ENCODE measurements at places on chromosomes 5 and 9.

GRCh38 chr5:76483433-76483832 lies 80.3 kb downstream of the IQGAP2 start:
- no peak for DNase-seq

DNA sequence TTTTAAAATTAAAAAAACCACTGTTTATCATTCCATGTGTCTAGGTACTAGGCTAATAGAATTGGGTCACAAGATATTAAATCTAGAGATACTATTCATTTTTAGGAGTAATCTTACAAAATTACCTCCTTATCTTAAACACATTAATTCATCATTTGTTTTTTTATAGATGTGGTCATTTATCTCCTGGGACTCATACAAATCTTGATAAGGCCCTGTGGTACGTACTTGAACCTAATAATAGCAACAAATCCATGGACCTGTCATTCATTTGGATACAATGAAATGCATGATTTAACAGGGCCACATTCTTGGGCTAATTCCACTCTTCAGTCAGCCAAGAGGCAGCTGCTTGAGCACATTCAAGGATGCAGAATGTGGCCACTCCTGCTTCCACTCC lies 66.4 kb upstream of the MARCHF11 start:
- no peak for DNase-seq

GRCh38 chr5:131182839-131183238 lies 12.1 kb downstream of the LYRM7 start:
- DNase-seq = no peak

- no peak for DNase-seq
Measured at GRCh38 chr9:85554349-85554748, 187.4 kb downstream of the AGTPBP1 start.

DNA sequence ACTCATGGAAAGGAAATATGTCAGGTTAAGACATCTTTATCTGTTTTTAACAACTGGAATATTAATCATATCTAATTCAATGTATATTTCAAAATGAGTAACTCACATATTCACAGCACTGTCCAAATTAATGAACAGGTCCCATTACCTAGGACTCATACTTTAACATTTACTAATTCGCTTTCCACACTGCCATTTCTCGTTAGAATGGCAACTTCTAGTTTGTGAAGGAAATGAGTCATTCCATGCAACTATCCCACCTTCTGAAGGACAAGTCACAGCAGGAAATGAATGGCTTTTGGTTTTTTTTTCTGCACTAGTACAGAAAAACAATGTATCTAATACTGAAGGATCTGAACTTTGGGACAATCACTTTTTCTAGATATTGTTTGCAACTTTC lies 24.6 kb upstream of the IFNK start:
- peak; percentile 32 for DNase-seq

DNA sequence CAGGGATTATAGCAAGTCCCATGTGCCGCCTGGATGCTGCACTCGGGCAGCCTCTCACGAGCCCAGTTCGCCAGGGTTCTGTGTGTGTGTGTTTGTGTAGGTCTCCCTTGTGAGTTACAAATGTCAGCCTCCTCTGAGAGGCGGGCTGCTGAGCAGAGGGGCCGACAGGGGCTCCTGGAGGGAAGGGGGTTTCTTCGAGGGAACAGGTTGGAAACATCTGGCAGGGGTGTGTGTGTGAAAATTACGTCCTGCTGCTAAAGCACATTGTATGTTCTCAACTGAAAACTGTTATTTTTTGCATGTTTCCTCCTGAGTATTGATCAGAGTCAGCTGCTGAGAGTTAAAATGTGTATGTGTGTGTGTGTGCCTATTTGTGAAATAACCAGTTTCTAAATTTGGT lies 9.7 kb downstream of the GALNT10 start:
- DNase-seq = no peak

DNA sequence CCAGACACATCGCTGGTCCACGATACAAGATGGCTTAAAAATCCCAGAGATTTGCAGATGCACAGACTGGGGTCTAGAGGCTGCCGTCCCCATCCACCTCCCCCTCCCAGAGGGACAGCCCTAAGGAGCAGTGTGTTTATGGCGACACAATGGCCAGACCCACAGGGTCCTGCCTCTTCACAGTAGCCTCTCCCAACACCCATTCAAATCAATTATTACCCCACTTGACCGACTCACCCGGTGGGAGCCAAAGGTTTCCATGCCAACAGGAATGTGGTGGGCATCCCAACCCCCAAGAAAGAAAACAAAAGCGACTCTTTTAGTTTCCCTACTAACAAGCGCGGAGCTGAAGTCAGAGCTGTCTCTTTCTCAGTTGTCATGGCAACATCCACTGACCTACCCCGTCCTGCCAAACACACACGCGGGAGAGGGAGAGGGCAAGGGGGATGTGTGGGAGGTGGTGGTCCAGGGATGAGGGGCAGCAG lies 209.0 kb downstream of the TTLL11 start:
- DNase-seq = no peak

GRCh38 chr9:69107771-69108170 lies 66.3 kb upstream of the TJP2 start:
- DNase-seq = no peak

DNA sequence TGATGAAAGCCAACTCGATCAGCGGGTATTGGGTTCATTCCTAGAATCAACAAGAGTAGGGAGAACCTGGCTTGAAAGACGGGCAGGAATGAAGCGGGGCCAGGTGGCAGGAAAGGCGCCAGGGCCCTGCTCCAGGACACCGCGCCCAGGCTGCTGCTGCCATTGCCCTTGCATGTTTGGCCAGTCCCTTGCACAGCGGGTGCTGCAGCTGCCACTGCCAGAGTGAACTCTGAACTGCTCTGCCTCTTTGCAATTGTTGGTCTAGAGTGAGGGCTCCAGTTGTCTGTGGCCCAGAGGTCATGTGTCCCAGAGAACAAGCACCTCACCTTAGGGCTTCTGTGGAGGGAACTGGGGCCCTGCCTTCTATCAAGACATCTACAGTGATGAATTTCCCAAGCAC lies 24.0 kb upstream of the CARTPT start:
- no peak for DNase-seq

DNA sequence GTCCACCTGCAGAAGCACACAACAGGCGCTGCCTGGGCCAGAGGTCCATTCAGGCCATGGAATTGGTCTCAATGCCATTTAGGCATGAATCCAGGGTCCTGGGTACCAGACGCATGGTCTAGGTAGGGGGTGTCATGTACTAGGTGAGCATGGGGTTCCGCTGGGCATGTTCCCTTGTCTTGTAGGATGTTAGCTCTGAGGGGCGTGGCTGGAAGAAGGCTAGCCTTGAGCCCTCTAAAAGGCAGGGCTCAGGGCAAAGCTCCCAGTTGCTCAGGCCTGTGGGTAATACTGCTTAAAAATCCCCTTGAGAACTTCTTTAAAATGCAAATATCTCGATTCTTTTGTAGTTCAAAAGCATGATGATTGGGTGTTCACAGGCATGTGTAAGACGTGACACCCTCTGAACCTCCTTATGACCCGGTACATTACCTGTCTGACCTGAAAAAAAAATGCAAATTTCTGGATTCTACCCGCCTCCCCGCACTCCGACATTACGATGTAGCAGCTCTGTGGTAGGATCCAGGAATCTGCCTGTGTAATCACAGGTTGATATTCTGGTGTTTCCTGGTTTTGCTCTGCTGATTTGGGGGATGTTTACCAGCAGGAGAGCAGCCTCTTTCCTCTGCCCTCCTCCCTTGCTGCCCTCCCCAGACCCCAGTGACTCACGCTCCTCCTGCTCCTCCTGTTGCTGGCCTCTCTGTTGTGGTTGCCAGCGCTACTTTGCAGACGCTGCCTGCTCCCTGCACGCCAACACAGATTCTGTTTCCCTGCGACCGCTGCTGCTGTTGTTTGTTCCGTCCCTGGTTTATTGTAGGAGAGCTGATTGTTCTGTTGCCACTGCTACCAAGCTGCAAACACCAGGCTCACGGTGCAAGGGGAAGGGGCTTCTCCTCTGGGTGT lies 5.7 kb downstream of the TMC1 start:
- peak; percentile 69 for DNase-seq

- peak; percentile 15 for DNase-seq
Measured at GRCh38 chr5:74021126-74021525, 395.1 kb downstream of the ARHGEF28 start.

- no peak for DNase-seq
Measured at GRCh38 chr9:114275246-114276004, 47.5 kb upstream of the ORM1 start.

DNA sequence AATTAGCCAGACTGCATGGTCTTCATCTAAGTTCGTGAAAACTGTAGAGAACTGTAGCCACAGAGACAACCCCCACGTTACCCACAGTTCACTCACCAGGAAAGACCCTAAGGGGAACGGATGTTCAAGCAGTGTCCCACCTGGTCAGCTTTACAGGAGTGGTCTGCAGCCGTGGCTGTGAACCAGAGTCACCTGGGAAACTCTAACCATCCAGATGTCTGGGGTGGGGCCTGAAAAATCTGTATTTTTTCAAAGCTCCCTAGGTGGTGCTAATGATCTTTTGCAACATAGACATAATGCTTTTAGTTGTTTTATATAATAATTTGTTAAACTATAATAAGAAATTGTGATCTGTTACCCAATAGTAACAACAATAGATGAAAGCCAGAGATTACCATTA lies 47.7 kb upstream of the ANGPTL2 start:
- no peak for DNase-seq

DNA sequence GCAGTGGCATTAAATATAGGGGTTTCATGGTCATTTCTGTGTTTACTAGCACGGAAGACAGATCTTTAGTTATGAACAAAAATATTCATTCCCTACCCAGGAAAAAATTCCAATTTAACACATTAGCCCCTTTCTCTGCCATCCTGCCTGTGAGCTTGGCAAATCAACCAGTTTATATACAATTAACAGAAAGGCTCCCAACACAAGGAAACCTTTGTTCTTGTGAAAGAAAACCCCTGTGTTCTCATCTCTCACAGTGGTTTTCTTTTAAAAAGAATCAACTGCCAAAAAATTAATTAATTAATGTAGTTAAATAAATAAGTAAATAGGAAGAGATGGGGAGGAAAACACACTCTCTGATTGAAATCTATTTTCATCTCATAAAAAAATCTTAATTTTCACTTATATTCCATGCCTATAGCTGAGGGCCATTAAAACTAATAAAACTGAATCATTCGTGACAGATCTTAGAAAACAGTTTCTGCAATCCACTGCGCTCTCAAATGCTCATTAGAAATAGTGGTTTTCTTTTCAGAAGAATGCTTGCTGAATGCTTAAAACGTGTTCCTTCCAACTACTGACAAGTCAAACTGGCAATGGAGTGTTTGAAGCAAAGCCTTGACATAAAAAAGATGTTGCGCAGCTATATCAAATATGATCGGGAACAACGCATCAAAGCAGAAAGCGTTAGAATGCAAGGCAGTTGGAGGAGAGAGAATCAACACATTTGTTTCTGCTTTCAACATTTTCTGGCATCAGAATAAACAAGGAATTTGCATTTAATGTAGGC lies 387.7 kb downstream of the TLR4 start:
- no peak for DNase-seq

GRCh38 chr5:160071916-160072315 lies 47.3 kb downstream of the PWWP2A start:
- DNase-seq = peak; percentile 5

- DNase-seq = peak; percentile 86
Measured at GRCh38 chr9:113299800-113300292, 3.3 kb downstream of the RNF183 start.

GRCh38 chr5:157511651-157512644 lies 51.9 kb downstream of the NIPAL4 start:
- DNase-seq = peak; percentile 35

- no peak for DNase-seq
Measured at GRCh38 chr9:87643107-87643650, 82.7 kb upstream of the CTSL start.

GRCh38 chr5:133245191-133246052 lies 193.6 kb downstream of the HSPA4 start:
- peak; percentile 61 for DNase-seq

DNA sequence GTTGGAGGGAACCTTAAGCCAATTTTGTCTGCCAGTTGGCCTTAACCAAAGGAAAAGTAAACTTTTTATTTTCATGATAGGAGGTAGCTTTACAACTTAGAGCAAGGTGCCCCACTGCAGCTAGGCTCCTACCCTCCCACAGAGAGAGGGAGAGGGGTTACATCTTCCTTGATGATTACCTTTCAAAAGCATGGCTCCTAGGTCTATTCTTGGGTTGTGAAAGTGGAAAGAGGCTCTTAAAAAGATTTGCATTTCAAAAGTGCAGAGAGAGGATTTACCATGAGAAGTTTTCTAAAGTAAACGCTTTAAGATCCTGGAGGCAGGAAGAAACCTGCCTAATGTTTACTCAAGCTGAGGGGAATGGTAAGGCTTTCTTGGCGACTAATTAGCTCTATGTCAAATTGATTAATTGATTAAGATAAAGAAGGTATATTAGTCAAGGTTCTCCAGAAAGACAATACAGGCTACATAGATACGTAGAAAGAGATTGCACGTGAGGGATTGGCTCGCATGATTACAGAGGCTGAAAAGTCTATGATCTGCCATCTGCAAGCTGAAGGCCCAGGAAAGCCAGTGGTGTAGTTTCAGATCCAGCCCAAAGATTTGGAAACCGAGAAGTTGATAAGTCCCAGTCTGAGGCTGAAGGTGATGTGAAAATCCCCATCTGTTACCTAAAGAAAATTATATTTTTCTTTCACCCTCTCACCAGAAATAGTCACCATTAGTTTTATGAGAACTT lies 333.8 kb upstream of the CTNND2 start:
- DNase-seq = no peak

GRCh38 chr5:138952962-138953361 lies 77.8 kb upstream of the LRRTM2 start:
- peak; percentile 76 for DNase-seq

GRCh38 chr9:79581388-79581787 lies 9.6 kb downstream of the TLE4 start:
- peak; percentile 88 for DNase-seq

GRCh38 chr9:110282739-110283081 lies 26.4 kb upstream of the TXN start:
- no peak for DNase-seq

DNA sequence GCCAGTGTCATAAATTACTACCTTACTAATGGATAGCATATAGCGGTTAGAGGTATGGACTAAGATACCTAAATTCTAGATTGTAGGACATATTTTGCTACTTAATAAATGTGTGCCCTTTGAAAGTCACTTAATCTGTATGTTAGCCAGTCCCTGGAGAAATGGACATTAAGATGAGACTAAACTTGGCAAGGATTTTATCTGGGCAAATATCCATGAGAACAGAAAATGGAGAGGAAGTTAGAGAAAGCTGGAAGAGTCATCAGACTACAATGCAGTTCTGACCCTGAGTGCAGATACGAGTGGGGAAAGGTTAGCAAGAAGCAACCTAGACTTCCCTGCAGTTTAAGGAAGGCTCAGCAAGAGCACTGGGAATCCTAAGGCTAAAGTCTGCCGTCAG lies 33.0 kb downstream of the TBCA start:
- no peak for DNase-seq

All from hematopoietic multipotent progenitor cell treated with erythropoietin and hydrocortisone succinate and interleukin-3 and kit ligand, for 4 days (in vitro differentiated cells).